ENCODE measurements at places on chromosomes 4 and X.
A peak's percentile ranks its signal among the peaks of the same experiment; 100 is the strongest.

GRCh38 chr4:123619895-123620294, 223.3 kb downstream of the SPRY1 start:
- DNase-seq = no peak

DNA sequence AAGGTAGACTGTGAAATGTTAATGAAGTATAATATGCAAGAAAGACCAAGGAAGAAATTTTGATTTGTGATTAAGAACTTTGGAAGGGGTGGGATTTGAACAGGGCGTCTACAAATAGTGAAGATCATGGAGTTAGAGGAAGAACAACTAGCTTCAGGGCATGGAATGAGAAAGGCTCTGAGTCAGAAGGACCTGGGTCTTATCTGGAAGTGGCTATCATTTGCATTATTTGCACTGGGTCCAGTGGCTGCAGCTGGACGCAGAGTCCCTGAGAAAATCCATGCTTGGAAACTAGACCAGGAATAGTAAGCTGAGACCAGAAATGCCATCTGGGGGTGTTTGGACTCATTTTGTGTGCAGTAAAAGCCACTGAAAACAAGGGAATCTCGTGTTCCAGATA, 4.3 kb upstream of the LIMCH1 start:
- DNase-seq = no peak

DNA sequence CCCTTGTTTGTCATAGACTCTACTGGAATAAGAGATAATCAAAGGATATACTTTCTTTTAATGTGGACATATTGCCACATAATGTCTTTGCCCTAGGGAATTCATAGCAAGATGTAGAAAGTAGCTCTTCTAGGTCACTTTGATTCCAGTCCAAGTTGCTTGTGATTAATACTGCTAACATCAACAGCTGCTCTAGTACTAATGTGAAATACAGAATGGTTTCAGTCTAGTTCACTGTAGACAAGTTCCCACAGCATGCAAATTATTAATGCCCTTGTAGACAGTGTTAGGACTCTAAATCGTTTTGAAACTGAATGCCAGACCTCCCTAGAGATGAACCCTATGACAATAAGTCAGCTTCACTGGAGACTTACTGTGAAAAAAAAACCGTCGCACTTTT, 494.6 kb upstream of the ATOH1 start:
- DNase-seq = no peak

DNA sequence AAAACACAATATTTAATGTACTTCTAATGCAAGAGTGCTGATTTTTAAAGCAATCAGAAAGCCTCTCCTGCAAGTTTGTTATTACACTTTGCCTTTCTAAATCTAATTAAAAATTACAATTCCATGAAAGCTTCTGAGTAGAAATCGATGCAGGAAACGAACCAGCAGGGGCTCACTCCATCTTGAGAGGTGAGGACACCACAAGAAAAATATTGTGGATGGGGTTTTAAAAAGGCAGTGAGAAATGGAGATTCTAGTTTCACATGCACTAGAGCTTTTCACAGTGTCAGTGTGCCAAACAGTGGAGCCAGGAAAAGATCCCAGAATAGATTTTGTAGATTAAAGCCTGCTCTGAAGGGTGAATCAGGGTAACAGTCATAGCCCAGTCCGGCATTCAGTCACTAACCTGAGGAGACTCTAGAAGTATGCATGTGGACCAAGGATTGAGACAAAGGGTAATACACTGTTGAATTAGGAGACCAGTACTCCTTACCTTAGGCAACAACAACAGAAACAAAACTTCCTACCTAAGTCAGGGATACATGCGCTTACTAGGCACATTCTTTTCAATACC, 362.3 kb downstream of the NAF1 start:
- no peak for DNase-seq

- no peak for DNase-seq
Measured at GRCh38 chr4:27154706-27155105, 294.1 kb downstream of the STIM2 start.

- DNase-seq = no peak
Measured at GRCh38 chr4:113971706-113972360, 7.6 kb downstream of the ARSJ start.

- no peak for DNase-seq
Measured at GRCh38 chr4:155738548-155738947, 20.3 kb upstream of the GUCY1B1 start.

DNA sequence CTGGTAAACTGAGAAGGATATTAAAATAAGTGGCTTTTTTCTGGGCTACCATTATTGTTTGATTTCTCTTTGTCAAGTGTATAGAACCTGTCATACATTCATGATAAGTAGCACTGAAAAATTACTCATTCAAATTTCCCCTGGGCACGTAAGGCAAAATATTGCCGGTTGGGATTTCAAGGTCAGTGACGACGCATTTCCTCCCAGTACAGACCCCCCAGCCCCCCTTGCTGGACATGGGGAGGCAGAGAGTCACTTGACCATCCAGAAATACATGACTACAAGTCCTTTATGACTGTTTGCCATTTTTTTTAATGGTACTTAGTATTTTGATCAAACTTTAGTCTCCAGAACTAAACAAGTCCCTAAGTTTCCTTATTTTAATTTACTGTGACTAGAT, 6.8 kb upstream of the MND1 start:
- DNase-seq = no peak

- DNase-seq = no peak
Measured at GRCh38 chrX:11447418-11447817, 154.2 kb downstream of the AMELX start.

DNA sequence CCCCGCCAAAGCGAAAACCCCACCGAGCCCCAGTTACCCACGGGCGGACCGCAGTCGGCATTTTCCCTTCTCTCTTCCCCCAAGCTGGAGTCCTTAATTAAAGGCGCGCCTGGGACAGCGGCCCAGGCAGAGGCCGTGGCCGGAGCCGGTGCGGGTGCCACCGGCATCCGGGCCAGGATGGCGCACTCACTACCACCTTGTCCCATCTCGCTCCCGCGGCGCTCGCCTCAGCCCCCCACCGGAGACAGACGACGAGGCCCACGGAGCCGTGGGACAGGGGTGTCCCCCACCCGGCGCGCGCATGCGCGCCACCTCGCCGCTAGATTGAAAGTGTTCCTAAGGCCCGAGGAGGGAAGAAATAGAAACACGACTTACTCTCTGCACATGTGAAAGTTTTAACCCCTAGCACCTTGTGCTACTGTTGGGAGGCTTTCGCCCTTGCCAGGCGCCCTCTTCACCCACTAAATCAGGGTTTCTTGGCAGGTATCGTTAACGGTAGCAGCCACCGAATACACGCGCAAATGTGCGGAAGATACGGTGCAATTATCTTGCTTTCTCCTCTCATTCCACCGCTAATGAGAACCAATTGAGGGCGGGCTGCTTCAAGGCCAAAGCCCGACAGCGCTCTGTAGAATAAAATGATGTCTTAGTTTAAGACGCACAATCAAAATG, 64.3 kb upstream of the CCDC160 start:
- peak; percentile 31 for DNase-seq

DNA sequence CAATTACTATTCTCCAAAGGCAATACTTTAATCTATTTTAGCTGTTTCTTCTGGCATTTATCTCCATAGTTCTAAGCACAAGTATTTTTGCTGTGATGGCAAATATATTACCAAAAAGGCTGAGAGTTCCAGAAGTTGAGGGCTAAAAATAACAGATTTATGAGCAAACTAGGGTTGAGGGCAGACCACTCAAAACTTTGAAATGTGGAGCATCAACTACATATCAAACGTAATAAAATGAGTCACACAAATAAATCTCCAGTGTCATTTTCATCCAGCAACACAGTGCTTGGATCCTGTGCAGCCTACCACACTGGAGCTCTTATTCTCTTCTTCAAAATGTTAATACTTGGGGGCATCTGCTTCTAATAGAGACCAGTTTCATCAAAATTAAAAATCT, 163.9 kb downstream of the HS3ST1 start:
- DNase-seq = no peak

DNA sequence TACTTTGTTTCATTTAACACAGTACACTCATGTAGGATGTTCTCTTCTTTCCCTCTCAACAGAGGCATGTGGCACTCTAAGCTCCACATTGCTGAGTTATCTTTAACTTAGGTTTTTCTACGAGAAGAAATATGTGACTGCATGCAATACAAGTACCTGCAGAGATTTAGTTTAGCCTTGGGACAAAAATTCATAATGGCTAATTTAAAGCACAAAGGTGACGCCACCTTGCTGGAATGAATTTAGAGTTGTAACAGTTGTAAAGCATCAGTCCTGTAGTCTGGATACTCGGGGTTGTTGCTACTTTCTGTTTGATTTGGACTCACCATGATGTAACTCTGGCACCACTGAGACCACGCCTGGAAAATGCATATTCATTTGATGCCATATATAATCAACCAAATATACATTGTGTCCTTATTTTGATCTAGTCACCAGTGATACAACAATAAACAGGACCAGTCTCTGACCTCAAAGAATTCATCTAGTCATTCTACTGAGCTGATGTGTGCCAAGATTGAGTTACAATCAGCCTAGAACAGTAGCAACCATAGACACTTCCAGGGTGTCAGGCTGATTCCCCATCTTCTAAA, 451.0 kb upstream of the ZFP42 start:
- DNase-seq = no peak

DNA sequence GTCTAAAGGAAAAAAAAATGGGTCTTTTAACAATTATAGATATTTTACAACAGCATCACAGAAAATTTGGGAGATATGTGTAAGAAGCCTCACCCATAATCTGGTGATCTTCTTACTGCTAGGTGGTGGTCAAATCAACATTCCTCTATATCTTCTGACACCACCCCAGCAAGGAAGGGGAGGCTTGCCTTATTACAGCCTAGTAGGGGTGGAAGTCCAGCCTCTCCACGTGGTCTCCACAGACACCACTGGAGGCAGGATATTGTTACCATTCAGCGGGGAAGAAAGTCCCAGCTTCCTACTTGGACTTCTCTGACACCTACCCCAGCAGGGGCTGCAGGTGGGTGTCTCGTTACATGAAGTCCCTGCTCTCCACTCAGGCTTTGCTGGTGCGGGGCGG, 28.7 kb downstream of the PRPS1 start:
- no peak for DNase-seq

DNA sequence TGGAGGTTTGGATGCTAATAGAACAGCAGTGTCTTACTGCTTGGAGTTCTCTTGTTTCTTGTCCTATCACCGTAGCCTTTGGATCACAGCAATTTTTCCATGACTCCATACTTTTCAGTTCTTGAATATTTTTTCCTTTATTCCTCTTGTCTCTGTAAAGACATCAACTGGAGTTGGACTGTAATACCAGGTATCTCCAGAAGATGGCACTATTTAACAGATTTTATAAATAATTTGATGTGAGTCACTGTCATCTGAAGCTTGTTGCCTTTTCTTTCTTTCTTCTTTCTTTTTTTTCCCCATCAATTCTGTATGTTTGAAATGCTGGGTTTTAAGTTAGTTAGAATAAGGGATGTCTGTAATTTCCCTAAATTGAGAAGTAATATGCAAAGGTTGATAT, 24.1 kb downstream of the HPRT1 start:
- no peak for DNase-seq

DNA sequence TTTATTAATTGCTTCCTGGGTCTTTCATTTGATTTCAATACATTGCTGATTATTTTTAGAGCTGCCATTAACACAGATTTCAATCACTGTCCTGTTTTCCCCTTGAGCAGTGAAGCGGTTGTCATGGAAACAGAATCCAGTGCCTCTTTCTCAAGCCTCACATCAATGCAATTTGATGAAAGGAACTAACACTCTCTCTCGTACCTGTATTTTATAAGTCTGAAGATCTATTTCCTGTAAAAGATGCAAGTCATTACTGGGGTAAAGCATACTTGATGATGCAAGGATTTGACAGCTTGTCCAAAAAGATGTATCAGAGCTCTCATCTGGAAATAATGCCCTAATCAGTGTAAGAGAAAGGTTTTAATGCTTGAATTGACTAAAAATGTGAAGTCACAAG, 17.9 kb upstream of the GASK1B start:
- no peak for DNase-seq

GRCh38 chrX:8304668-8305067, 133.6 kb upstream of the VCX2 start:
- no peak for DNase-seq

DNA sequence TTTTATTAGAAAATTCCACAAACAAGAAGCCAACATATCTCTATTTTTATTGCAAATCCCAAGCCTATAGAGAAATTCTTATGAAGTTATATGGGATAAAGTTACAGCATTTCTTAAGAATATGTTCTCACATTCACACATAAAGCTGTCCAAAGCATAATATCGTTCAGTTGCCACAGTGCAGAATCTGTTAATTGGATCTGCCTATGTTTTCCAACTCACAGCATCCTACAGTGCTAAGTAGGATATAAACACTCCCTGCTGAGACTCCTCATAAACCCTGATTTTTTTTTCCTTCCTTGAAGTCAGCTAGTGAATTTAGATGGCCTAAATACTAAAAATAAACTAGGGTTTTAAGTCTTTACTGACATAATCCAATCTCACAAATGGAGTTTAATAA, 307.9 kb downstream of the PDGFC start:
- no peak for DNase-seq

DNA sequence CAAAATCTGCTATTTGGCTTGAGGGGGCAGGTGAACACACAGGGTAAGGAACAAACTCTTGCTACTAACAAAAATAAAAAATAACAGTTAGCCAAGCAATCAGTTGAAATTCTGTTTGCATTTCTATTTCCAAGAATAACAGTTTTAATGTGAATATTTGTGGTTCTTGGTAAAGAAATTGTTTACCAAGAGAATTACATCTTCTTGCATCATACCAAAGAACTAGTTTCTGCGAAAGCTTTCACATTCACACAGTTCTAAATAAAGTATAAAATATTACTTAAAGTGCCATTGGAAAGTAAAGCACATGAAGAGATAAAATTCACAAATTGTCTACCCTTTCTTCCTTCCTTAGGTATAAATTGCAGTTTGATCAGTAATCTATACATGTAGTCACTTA, 54.4 kb downstream of the KLHL4 start:
- no peak for DNase-seq

- DNase-seq = no peak
Measured at GRCh38 chr4:212438-213188, 88.3 kb downstream of the ZNF718 start.

DNA sequence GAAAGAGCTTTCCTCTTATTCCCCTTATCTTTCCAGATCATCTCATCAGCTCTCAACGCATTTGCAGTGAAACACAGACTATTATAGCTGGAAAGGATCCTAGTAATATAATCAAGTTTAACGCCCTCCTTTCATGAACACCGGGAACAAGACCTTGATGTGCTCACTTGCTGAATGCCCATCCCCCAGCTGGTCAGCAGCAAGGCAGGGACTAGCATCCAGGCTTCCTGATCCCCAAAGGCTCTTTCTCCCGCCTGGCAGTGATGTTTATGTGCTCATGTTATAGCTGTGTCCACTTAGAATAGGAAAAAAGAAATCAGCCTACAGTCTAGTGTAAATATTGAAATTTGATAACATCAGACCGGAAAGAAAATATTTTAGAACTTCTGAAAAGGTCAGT, 24.6 kb downstream of the GPC4 start:
- DNase-seq = no peak

- no peak for DNase-seq
Measured at GRCh38 chr4:123976285-123976684, 579.7 kb downstream of the SPRY1 start.
